ENCODE measurements at places on chromosomes 7 and 10.

DNA sequence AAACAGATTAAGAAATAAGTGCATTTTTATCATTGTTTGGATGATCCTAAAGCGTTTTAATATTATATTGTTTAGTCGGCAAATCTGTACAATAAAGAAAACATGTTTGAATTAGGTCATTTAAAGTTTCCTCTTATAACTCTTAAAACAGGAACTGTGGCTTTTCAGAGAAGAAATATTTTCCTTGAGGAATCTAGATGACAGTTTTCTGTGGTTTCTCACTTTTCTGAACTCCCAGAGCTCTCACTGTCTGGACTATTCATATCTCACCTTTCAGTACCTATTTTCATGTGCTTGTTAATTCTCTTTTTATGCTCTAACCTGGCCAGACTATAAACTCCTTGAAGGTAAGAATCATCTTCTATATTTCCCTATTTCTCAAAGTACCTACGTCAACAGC, 135.1 kb downstream of the CHN2 start:
- no peak for DNase-seq

GRCh38 chr10:114257498-114257897, 18.4 kb downstream of the VWA2 start:
- DNase-seq: no peak

DNA sequence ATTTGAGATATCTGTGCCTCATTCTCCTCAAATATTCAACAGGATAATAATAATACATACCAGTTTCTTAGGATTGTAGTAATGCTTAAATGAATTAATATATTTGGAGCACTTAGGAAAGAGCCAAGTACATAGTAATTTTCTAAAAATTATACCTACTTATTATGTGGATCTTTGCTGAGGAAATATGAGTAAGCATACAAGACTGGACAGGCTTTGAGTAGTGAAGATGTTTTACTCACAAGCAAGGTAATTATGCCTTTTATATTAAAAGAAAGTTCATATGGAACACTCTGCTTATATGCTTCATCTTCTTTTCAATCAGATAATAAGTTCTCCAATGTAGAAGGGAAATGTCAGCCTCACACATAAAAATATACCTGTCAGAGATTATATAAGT, 337.5 kb upstream of the KAT6B start:
- no peak for DNase-seq

DNA sequence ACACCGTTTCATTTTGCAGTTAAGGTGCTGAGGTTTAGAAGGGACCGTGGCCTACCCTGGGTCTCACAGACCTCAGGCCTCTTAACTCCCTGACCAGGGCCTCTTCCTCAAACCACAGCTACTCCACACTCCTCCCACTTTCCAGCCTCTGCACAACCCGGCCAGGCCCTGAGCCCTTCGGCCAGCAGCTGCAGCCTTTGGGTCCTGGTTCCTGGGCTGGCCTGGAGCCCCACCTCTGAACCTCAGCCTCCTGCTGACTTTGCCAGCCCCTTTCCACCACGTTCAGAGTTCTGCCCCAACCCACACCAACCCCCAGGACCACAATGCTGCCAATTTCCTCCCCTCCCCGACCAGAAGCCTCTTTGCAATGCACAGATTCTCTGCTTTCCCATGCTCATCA, 84.1 kb downstream of the VOPP1 start:
- no peak for DNase-seq

DNA sequence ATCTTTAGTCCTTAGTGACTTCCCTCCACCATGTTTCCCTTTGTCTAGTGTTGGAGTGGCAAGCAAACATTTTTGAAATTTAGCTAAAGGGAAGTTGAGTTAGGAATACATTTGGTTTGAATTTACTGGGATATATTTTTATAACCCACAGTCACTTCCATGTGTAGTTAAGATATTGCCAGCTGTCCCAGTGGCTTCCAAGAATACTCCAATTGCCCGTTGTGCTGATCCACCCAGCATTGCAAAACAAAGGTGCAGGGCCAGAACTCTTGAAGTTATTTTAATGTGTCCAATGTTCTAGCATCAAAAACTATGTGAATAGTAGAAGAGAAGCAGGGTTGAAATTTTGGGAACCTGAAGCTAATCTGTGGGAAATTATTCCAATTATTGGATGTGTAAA, 2.5 kb upstream of the P4HA1 start:
- no peak for DNase-seq

DNA sequence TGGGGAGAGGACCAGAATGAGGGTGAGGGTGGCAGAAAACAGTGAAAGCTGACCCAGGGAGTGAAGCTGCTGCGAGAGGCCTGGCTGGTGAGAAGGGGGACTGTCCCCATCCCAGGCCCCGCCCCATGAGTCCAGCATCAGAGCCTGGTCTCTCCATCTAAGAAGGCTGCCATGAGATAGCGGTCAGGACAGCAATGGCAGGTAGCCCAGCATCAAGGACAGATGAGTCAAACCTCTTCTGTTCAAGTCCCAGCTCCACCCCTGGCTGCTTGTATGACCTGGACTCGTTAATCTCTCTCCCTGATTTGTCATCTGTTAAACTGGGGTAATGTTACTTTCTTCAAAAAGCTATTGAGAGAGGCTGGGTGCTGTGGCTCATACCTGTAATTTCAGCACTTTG, 22.2 kb downstream of the GPNMB start:
- DNase-seq: no peak

- no peak for DNase-seq
These were observed 70.2 kb downstream of the EVX1 start for GRCh38 chr7:27312820-27313219.

- no peak for DNase-seq
These were observed 1335.9 kb upstream of the SORCS1 start for GRCh38 chr10:108500396-108500795.

DNA sequence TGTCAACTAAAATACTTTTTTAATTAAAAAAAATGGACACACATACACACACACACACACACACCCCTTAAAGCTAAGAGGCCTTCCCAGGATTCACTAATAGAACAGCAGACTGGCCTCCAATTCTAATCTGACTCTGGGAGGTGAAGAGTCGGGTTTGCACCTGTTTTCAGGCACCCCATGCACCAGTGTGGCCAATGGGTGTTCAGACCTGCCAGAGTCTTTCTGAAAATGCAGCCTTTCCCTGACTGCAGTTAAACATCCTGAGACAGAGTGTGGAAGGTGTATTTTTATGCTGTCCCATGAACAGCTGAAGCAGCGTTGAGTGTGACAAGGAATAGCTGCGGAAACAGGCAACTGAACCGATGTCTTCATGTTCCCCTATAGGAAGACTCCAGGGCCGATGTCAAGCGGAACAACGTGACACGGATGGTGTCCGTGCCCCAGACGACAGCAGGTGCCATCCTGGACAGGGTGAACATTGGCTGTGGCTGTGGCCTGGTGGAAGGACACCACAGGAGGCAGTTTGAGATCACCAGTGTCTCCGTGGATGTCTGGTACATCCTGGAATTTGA, 74.6 kb upstream of the LYZL2 start:
- no peak for DNase-seq

DNA sequence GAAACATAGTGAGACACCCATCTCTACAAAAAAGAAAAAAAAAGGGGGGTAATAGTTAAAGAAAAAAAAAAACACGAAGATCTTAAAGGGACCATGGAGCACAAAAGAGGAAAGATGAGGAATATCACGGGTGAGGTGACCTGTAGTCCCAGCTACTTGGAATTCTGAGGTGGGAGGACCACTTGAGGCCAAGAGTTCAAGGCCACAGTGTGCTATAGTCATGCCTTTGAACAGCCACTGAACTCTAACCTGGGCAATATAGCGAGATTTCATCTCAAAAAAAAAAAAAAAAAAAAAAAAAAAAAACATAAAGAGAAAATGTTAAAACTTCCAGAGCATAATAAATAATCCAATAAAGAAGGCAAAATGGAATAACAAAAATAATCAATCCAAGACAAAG, 23.6 kb downstream of the AKR1D1 start:
- no peak for DNase-seq

DNA sequence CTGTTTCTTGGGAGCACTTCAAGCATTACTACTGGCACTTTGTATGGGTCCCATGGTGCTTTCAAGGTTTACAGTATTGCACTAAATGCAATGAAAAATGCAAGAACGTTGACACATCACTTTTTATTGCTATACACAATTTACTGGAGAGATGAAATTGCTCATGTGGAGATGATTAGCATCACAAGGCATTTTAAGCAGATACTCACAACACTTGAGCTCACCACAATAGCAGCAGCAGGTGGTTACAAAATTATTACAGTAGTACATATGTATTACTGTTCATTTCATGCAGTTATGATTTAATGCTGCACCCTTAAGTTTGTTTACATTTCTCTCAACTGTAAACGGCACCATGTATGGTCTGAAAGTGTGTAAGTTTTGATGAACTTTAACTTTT, 537.7 kb downstream of the GRM8 start:
- no peak for DNase-seq

GRCh38 chr7:136079478-136079892, 102.3 kb upstream of the MTPN start:
- DNase-seq: no peak

DNA sequence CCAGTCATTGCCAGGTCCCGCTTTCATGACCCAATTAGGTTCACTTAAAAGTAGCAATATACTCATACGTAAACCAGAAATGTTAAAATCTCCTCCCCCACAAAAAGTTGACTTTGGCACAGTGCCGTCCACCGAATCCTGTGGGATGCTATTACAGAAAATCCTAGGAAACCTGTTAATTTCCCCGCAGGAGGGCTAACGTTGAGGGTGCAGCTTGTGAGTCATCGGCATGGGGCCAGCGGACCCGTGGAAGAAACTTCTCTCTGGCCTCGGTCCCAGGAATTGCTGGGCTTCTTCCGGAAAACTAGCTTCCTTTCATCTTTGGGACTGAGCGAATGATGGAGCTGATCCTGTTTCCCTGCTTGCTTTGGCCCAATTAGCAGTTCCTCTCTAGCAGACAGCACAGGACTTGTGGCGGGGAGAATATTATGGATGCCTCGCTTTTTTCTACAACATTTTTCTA, 13.5 kb downstream of the CRYGN start:
- DNase-seq: no peak

DNA sequence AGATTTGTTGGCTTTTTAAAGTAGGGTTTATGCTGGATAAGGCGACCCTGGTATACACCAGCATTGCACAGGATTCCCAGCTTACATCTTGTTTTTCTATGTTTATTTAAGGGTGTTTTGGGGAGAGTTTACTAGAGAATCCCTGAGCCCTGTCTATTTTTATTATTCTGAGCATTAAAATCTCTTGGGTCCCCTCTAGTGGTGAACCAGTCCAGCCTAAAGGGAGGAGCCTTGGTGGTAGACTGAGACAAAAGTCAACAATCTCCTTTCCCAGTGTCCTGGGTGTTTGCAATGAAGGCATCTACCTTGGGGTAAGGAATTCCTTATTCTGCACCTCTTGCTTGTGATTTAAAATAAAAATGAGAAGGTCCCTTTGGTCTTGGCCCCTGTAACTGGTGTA, 38.2 kb downstream of the ANTXRL start:
- DNase-seq: no peak
